ENCODE measurements at places on chromosomes 12 and 14.
A peak's percentile ranks its signal among the peaks of the same experiment; 100 is the strongest.

DNA sequence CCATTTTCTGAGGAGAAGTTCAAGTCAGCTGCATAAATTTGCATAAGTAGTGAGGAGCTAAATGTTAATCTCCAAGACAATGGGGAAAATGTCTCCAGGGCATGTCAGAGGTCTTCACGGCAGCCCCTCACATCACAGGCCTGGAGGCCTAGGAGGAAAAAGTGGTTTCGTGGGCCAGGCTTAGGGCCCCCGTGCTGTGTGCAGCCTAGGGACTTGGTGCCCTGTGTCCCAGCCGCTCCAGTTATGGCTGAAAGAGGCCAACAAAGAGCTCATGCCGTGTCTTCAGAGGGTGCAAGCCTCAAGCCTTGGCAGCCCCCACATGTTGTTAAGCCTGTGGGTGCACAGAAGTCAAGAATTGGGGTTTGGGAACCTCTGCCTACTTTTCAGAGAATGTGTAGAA lies 41.9 kb upstream of the RD3L start:
- DNase-seq = no peak

DNA sequence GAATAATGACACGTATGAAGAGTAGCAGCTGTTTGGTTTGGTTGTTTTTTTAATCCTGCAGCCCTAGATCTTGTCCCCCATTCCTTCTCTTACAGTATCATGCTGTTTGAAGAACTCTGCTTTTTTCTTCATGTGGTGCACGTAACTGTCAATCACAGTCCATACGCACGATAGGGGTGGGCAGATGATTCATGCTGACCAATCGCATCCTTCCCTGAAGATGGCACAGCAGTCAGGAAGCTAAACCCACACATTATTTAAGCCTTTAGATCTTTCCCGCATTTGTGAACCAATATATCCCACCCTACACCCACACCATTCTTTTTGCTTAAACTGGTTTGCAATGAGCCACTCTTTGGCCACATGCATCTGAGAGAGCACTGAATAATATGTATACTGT lies 158.9 kb upstream of the PLEKHA5 start:
- DNase-seq = no peak

DNA sequence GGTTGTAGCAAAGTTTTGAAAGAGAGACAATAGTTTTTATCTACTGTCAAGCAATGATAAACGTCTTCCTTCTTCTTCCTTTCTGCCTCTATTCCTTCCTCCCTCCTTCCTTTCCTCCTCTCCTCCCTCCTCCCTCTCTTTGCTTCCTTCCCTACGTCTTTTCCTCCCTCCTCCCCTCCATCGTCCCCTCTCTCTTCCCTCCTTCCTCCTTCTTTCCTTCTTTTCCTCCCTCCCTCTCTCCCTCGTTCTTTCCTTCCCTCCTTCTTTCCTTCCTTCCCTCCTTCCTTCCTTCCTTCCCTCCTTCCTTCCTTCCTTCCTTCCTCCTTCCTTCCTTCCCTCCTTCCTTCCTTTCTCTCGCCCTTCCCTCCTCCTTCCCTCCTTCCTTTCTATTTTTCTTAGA lies 82.8 kb upstream of the KCNA1 start:
- DNase-seq = no peak

DNA sequence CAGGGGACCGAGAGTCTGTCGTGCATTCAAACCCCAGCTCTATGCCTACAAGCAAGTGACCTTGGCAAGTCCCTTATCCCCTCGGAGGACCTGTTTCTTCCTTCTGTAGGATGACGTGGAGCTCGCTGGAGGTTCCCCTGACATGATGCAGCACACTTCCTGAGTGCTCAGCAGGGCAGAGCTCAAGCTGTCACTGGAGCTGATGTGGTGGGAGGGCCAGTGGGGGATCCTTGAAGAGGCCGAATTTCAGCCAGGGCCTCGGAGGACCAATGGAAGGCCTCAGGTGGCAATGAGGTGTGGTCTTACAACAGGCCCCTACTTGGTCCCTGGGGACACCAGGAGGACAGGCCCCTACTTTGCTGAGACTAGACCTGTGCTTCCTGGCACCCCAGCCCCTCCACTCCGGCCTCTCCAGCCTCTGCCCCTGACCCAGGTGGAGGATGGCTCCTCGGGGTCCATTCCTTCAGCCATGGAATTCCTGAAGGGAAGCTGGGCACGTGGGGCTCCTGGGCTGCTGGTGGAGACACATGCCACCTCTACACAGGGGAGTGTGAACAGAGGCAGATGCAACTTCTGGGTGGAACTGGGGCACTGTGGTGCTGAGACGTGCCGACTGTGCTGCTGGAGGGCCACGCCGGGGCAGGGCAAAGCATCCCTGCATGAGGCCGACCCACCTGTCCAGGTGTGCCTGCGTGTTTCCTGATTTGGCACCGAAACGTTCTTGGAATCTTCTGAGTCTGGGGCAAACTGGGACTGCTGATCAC lies 18.7 kb upstream of the KIF26A start:
- peak; percentile 0 for DNase-seq

DNA sequence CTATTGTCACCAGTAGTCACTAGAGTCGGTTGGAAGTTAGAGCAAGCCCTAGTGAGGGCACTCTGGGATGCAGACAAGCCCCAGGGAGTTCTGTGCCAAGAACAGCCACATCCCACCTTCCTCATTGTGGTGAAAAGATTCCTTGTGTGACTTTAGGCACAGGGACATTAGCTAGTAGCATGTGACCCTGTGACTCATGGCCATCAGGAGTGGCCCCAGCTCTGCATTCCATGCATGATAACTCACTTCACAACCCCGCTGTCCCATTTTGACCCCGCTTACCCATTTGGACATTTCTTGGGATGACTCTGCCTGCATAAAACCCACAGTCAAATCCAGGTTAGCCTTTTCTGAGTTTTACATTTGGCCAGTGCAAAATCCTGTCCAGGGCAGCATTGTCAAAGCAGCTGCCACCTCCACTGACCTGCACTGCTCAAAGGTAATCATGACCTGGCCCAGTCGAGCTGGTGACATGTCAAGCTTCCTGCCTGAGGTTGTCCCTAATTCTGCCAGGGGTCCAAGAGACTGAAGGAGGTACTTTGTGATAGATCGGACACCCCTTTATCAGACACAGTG lies 430.5 kb downstream of the DPF3 start:
- DNase-seq = no peak

DNA sequence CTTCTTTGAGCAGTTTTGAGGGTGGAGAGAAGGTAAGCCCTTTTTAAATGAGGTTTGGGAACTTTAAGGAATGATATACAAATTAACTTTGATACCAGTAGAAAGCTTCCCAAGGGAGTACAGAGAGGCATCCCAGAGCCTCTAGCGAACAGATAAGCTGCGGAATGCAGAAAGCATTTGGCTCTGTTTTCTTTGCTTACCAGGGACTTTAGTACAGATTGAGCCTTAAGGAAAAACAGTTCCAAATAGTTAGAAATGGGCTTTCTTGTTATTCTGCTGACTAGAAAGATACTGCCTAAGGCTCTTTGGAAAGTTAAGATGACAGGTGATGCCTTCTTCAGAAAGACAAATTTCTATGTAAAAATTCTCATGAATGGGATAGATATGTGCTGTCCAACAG lies 261.7 kb upstream of the FOXN3 start:
- DNase-seq = no peak

- peak; percentile 27 for DNase-seq
Observed at GRCh38 chr12:124006085-124006845, 33.2 kb downstream of the ZNF664 start.

DNA sequence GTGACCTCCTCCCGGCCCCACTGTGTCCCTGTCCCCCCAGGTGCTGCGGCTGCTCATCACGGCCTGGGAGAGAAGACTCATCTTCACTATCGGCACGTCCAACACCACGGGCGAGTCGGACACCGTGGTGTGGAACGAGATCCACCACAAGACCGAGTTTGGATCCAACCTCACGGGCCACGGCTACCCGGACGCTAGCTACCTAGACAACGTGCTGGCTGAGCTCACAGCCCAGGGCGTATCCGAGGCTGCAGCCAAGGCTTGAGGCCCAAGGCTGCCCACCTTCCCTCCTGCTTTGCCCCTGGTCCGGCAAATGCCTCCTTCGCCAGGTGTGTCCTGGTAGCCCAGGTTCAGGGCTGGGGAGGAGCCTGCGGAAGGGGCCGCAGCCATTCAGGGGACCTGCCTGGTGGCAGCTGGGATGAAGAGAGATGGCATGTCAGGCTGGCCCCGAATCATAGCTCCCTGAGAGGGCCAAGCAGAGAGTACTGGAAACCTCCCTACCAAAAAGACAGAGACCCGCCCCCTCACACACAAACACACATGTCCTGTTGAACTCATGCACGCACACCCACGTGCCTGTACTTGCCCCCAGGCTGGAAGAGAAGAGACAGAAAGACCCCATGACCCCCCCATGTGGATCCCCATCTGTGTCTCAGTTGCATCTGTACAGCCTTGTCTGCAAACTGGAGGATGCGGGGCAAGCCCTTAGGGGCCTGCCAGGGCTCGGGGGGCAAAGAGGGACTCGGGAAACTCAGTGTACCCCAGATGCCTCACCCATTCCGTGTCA lies 38.7 kb downstream of the RASAL1 start:
- DNase-seq = no peak

DNA sequence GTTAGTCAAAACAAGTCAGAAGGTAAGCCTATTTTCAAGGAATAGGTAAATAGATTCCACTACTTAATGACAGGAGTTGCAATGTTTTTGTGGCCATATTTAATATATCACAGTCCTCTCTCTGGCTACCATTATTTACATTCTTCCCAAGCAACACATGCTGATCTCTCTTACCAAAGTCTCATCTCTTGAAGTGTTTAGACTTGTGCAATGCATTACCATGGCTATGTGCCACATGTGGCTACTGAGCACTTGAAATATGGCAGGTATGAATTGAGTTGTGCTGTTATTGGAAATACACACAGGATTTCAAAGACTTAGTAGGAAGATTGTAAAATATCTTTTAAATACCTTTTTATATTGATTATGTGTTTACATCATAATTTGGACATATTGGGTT lies 262.4 kb upstream of the PDE3A start:
- no peak for DNase-seq

GRCh38 chr12:100382338-100382737 lies 25.5 kb downstream of the SLC17A8 start:
- no peak for DNase-seq

DNA sequence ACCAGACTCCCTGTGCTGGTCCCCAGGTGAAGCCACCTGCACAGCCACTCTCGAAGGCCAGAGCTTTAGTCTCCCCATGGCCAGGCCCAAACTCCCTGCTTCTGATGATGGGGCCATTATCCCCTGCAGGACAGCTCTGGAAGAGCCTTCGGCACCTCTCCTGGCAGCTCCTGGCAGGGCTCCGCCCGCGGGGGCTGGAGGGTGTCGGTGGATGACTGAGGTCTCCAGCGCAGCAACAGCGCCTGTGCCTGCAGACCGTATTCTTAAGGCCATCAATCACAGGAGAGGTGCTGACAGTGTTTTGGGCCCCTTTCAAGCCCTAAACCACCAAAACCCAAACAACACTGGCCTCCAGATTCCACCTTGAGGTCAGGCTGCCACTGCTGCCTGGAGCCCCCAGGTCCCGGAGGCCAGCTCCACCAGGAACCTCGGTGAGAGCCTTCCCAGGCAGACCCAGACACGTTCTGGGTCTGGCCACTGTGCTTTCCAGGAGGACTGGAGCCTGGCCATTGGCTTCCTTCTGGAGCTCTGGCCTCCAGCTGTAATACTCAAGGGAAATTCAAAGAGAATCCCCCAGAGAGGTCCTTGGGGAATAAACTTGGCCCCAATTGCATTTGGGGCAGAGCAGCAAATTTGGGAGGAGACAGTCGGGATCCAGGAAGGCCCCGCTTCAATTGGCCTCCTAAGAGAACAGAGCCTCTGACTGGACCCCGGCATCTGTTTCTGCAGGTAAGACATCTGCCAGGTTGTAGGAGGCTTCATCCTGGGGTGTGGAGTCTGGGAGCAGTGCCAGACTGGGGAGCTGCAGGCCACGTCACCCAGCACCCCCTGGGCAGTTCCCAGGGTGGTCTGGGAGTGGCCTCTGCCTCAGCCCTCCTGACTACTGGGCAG lies 210.6 kb upstream of the RTL1 start:
- DNase-seq = no peak

DNA sequence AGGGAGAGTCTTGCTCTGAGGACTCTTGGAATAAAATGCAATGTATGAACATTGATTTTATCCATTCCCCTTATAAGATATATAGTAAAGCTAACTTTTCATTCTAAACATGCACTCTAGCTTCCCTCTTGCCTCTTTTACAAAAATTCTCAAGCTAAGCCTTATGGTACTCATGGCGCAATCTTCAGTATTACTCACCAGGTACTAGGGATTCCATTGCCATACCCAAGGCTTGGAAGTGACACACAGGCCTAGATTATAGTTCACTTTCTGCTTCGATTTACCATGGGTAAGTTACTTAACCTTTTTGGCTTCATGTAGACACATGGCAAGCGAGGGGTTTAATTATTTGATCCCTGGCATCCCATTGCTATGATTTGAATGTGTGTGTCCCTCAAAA lies 331.5 kb downstream of the LRIG3 start:
- no peak for DNase-seq

- DNase-seq = no peak
Observed at GRCh38 chr12:62758216-62758615, 176.7 kb downstream of the PPM1H start.

DNA sequence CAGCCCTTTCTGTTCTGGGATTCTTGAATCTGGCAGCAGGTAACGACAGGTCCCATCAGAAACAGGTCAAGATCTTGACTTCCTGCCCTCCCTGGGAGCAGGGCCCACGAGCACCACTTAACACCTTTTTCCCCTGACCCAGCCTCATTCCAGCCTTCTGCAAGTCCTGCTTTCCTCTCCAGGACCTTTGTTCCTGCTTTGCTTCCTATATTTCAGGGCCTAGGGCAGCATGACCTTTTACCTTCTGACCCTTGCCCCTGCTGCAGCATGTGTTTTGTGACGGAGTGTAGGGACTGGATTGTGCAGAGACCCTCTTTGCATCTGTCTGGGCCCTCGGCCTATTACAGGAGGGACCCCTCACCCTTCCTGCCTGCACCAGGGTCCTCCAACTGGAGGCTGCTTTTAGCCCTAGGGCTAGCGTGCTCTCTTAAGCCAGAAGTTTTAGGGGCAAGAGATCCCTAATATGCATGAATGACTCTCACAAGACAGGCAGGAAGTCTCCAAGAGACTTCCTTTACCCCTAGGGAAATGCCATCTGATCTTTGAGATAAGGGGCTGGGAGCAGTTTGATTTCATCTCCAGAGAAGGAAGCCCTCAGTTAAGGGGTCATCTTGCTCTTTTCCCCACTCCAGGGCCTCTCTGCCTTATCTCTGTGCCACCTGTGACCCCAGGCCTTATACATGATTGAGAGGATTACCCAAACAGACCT lies 209.4 kb upstream of the BCL2L14 start:
- no peak for DNase-seq

DNA sequence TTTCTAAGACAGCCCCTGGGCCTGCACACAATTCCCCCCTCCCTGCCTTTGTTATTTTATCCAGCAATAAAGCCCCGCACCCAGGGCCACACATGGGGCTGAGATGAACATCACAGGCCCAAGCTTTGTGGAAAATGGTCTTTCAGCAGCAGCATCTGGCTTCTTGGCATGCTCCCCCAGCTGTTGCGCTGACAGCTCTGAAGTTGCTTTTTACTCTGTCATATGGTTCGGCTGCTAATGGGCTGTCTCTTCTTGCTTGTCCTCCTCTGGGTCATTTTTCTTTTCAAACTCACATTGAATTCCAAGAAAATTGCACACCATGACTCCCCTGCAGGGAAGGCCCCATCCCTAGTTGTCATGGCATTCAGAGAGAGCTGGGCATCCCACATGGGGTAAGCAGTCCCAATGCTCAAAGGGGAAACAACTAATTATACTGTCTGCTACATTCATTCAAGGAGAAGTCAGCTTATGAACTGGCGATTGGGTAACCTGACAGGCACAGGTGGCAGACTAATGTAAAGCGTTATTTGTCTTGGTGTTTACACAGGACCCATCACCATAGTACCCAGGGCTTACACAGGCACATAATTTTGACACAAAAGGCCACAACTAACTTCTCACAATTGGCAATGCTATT lies 74.0 kb upstream of the CDKN3 start:
- DNase-seq = no peak

Measured in stimulated activated CD4-positive, alpha-beta T cell treated with anti-CD3 and anti-CD28 coated beads, Interleukin-1b, Interleukin-23, amount 100 ng/mL, for 48 hours (primary cell).